ENCODE measurements at places on chromosomes 7 and 10.

DNA sequence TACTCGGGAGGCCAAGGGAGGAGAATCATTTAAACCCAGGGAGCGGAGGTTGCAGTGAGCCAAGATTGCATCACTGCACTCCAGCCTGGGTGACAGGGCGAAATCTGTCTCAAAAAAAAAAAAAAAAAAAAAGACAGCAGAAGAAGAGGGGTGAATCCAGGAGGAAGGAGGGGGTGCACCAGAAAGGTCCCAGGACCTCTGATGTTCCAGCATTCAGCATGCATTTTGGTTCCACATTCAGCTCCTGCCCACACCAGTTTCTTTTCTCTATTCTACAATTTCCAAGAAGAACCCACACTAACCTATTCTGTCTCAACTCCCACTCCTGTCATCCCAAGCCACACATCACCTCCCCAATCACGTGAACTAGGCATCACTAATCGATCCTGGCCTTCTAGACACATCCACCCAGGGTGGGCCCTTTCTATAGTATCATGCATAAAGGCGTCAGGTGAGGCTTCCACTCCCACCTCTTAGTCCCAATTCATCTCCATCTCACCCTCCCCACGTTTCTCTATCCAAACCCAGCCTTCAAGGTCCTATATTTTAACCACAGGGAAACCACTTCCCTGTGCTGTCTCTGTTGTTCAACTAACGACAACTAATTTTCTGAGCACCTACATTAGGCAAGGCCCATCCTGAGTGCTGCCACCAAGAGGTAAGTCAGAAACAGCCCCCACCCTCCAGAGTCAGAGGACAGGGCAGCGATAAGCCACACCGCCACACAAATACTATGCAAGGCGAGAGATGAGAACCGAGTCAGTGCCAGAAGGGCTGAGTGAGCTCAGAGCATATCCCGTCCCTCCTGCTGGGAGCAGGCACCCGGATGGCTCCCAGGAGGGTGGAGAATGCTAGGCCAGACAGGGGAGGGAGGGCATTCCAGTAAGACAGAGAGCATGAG lies 2.2 kb downstream of the ANXA11 start:
- DNase-seq, result no peak

DNA sequence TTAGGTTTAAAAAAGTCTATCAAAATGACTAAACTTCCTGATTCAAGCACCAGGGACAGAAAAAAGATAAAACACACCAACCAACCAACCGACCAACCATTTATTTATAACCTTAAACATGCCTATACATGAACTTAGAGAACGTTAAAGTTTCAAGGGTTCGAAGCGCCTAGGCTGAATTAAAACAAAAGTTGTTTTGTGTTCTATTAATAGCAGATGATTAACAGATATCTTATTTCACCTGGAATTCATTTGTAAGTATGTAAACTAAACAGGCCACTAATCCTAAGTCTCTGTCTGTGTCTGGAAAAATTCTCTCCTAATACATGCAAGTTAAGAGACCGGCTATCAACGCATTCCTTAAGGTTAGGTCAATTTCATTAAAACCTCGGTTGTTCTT lies 1.4 kb downstream of the BAIAP2L1 start:
- no peak for DNase-seq

DNA sequence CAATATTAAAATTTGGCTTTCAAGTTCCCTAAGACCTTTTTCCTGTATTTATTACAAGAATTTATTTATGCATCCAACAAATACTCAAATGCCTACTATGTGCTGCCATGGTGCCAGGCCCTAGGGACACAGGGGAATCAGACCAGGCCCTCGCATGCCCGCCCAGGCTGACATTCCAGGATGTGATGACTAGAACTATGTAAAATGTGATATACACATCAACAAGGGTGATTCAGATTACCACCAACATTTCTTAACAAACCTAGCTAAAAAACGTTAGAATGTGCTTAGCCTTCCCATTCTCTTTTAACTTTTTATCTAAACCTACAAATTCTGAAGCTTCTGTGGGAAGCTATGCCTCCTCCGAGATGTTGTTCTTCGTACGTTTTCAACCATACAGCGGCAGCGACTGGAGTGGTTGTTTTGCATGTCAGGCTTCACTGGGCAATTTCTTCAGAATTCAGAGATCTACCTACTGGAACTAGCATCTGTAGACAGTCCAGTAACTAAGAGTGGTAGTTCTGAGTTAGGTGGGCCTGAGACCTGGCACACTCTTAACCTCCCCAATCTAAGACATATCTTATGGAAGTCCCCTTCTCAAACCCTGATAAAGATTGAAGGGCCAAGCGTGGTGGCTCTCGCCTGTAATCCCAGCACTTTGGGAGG lies 22.1 kb downstream of the GNA12 start:
- no peak for DNase-seq

DNA sequence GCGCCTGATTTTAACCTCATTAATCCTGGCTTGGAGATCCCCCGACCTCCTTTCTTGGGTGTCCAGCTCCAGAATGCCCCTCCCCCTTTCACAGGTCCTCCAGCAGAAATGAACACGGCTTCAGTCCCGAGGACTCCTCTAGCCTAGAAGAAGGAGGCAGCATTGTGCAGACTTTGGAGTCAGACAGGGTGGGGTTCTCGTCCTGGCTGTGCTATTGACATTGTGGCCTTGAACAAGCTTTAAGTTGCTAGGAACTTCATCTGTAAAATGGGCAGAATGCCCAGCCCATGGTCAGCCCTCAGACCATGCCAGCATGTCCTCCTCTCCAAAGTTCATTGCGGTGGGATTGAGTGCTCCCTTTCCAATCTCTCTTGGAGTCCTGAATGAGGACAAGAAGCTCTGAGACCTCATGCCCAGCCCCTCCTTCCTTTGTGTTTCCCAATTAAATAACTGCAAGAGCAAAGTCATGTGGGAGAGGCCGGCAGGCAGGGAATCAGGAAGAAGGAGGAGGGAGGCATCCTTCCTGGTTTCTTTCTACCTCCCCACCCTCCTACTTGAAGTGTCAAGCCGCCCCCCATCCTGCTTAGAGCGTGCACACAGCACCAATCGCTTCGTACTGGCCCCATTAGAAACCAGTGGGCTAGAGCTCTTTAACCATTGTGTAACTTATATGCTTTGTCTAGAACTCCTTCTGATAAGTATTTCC lies 86.4 kb downstream of the RBM20 start:
- no peak for DNase-seq

GRCh38 chr10:79047875-79048638 lies 20.7 kb upstream of the ZMIZ1 start:
- no peak for DNase-seq

DNA sequence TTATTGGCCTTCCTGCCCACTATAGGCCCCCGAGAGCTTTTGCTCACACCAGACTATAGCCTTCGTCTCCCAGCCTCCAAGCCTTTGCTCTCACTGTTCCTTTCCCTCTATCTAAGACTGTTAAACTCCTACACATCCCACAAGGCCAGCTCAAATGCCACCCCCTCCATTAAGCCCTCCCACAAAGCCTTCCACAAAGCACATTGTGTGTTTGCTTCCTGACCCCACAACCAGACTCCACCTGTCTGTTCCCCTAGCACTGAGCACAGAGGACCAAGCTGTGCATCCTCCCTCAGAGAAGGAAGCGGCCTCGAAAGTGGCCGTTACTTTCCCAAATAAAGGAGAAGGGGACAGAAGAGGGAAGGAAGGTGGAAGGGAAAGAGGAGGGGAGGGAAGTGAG lies 1.3 kb downstream of the LOXL4 start:
- no peak for DNase-seq
